ENCODE measurements at places on chromosomes 13 and 19. TPM values are rescaled to one million over a fixed set of nuclear protein-coding genes. Genes with fewer than 3 reads are reported as not detected.

NLRP5 gene
- total RNA-seq: not detected

GRCh38 chr19:33171916-33172359 lies 22.2 kb upstream of the LRP3 start:
- H3K27ac ChIP-seq: no peak overlapping the region
- H3K4me3 ChIP-seq: no peak overlapping the region
- H3K27me3 ChIP-seq: no peaks in the 10 kb centered on the region

GRCh38 chr13:103289681-103290080 lies 223.5 kb upstream of the SLC10A2 start:
- H3K4me1 ChIP-seq: no peaks in the 10 kb centered on the region
- no peaks in the 10 kb centered on the region for H3K36me3 ChIP-seq
- DNase-seq: no peak
- no peaks in the 10 kb centered on the region for H3K27me3 ChIP-seq

C13orf42 gene
- total RNA-seq: not detected

- H3K27ac ChIP-seq: peak overlapping the region; percentile 93
- no peaks in the 10 kb centered on the region for H3K27me3 ChIP-seq
- H3K36me3 ChIP-seq: no peaks in the 10 kb centered on the region
Measured at GRCh38 chr13:50078895-50079654, 63.8 kb downstream of the KCNRG start.

ZNF540 gene
- 2.4 TPM for total RNA-seq

GRCh38 chr13:20069956-20070355 lies 90.9 kb downstream of the GJA3 start:
- H3K36me3 ChIP-seq: no peaks in the 10 kb centered on the region
- no peaks in the 10 kb centered on the region for H3K27me3 ChIP-seq
- no peaks in the 10 kb centered on the region for H3K4me1 ChIP-seq
- H3K4me3 ChIP-seq: no peak overlapping the region

CFD gene
- total RNA-seq: 233 TPM

KLHL1 gene
- not detected for total RNA-seq

GRCh38 chr19:6056801-6057650 lies 53.3 kb downstream of the RFX2 start:
- DNase-seq: peak; percentile 87
- H3K36me3 ChIP-seq: no peaks in the 10 kb centered on the region
- peak overlapping the region; percentile 95 for H3K27ac ChIP-seq
- H3K27me3 ChIP-seq: no peaks in the 10 kb centered on the region
- no peak overlapping the region for H3K4me3 ChIP-seq

DNA sequence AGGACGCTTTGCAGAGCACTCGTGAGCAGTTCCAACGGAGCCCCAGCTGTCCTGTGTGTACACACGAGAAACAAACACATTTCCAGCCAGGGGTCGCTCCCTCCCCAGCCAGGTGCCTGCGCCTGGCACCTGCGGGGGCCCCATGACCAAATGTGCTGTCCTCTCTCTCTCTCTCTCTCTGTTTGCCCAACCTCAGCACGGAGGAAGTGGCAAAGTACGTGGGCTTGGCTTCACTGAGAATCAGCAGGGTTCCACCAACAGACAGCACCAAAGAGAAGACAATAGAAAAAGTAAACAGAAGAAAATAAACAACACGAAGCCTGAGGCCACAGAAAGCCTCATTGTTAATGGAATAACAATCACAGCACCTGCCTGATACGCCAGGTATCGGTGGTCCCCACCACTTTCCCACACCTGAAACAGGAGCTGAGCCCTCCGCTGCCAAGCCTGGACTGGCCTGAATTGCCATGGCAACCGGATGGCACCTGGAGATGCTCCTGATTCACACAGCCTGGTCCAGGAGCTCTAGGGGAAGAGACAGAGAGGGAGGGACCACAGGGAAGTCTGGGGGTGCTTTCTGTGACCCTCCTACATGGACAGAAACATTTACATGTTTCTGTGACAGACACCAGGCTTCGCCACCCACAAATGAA lies 103.9 kb upstream of the CACNA1A start:
- no peaks in the 10 kb centered on the region for H3K36me3 ChIP-seq
- H3K27ac ChIP-seq: no peak overlapping the region
- no peaks in the 10 kb centered on the region for H3K4me1 ChIP-seq
- DNase-seq: no peak
- no peak overlapping the region for H3K4me3 ChIP-seq
- no peaks in the 10 kb centered on the region for H3K27me3 ChIP-seq

GRCh38 chr13:30241532-30241931 lies 65.8 kb downstream of the KATNAL1 start:
- no peak overlapping the region for H3K27ac ChIP-seq
- H3K4me3 ChIP-seq: no peak overlapping the region
- no peak for DNase-seq

- no peak overlapping the region for H3K4me3 ChIP-seq
- no peak overlapping the region for H3K27ac ChIP-seq
- H3K27me3 ChIP-seq: no peaks in the 10 kb centered on the region
- no peaks in the 10 kb centered on the region for H3K36me3 ChIP-seq
- no peak for DNase-seq
Measured at GRCh38 chr19:8684001-8684902, 14.3 kb downstream of the ACTL9 start.

DNA sequence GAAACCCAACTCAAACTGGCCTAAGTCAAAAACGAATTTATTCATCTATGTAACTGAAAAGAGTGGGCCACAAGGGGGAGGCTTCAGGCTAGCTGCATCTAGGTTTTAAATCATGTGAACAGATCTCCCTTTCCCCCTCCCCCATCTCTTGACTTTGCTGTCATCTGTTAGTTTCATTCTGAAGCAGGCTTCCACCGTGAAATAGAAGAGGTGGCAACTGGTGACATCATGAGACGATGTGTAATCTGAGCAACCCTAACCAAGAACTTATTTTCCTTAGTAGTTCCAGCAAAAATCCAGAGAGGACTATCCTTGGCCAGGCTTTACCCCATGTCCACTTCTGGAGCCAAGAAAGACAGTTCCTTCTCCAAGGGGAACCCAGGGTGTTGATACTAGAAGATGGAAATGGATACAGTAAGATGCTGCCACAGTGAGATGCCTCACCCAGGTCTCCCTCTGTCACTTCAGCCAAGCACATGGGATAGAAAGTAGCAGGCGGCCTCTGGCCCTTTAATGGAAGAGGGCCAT lies 9.4 kb downstream of the SAMD4B start:
- no peak for DNase-seq
- peak overlapping the region; percentile 38 for H3K27ac ChIP-seq
- H3K4me1 ChIP-seq: no peaks in the 10 kb centered on the region
- no peak overlapping the region for H3K4me3 ChIP-seq
- no peaks in the 10 kb centered on the region for H3K27me3 ChIP-seq

LILRA2 gene
- total RNA-seq: 2.6 TPM

LRFN3 gene
- total RNA-seq: 15.6 TPM

DNA sequence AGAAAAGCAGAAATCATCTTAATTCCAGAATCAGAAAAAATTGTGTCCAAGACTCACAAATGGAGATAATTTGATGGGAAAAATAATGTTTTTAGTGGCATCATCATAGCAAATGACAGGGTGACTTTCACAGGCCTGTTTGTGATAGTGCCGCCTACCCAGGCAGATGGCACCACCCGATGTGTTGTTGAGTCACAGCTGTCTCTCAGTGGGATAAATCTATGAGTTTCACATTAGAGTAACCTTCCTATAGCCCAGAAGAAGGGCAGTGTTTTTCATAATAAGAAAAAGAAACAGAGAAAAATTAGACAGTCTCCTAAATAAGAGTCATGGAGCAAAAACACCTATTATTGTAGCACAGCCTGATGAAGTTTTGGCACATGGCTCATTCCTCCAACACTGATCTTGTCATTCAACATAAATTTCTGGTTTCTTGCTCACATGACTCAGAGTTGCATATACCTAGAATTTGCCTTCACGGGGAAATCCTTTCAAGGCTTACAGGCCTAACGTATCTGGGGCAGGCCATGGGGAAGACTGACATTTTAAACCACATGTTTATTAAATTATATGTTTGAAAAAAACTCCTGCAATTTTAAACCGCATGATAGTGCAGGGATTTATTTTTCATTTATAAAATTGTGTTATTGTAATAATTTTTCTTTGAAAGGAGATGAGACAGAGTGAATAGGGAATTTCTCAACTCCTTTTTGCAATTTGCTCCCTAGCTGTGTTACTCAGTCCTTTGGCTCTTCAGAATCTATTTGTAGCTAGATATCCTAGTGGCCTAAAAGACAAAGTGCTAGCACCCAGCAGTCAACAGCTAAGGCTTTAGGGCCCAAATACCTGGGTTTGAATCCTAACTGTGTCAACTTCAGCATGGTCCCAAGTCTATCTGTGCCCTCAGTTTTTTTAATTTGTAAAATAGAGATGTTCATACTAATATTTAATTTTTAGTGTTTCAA lies 393.7 kb downstream of the NDFIP2 start:
- DNase-seq: no peak
- no peak overlapping the region for H3K27ac ChIP-seq
- H3K36me3 ChIP-seq: no peaks in the 10 kb centered on the region
- no peaks in the 10 kb centered on the region for H3K27me3 ChIP-seq

- no peak for DNase-seq
- no peaks in the 10 kb centered on the region for H3K4me1 ChIP-seq
- H3K27ac ChIP-seq: no peak overlapping the region
Measured at GRCh38 chr13:89372193-89372592, 1701.0 kb downstream of the SLITRK5 start.

AP1M2 gene
- 16.7 TPM for total RNA-seq

- H3K27ac ChIP-seq: no peak overlapping the region
- H3K36me3 ChIP-seq: no peaks in the 10 kb centered on the region
- no peak for DNase-seq
- H3K27me3 ChIP-seq: no peaks in the 10 kb centered on the region
Measured at GRCh38 chr13:82571653-82572052, 1310.6 kb downstream of the SLITRK1 start.

ZNF563 gene
- total RNA-seq: 9.7 TPM

DNA sequence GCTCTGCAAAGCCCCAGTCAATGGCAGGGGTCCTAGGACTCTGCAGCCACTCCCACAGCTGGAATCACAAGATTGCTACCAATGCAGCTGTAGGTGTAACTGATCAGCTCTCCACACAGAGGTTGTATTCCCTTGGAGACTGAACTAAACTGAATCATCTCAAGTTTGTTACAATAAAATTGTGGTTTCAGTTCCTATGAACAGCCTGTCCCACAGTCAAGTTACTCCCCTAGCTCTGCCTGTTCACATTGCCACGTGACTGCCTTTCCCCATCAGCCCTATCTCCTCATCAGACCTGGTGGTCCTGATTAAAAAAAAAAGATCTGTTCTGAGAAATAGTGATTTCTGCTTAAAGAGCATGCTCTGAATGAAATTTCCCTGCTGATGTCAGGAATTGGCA lies 287.9 kb upstream of the NBEA start:
- H3K27ac ChIP-seq: no peak overlapping the region
- peaks cover 10% of the 10 kb centered on the region for H3K4me1 ChIP-seq
- H3K4me3 ChIP-seq: no peak overlapping the region
- no peaks in the 10 kb centered on the region for H3K36me3 ChIP-seq
- no peak for DNase-seq

DNA sequence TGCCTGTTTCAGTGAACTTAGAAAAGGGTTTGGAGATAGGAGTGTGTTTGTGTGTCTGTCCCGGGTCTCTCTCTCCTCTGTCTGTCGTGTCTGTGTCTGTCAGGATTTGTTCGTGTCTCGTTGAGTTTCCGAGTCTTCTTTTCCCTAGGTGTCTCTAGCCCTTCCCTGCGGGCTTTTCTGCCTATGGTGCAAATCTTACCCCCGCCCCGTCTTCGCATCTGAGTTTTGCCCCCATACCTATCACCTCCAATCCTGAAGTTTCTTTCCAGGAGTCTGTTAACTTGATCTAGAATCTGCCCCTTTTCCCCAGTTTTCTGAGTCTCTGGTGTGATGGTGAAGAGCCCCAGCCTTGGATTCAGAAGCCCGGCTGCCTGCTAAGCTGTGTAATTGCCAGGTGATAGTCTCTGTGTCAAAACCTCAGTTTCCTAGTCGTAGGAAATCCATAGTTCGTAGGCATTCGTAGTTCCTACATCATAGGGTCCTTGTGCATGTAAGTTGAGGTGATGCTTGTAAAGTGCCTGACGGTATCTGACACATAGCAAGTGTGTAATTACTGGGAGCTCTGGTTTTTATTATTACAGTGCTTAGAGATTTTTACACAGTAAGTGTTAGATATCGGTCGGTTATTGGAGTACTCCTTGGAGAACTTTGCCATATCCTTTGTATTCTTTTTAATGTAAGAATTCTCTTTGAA lies 782 bp downstream of the EPN1 start:
- no peaks in the 10 kb centered on the region for H3K27me3 ChIP-seq
- H3K36me3 ChIP-seq: no peaks in the 10 kb centered on the region
- H3K27ac ChIP-seq: peak overlapping the region; percentile 90
- H3K4me1 ChIP-seq: peaks cover 21% of the 10 kb centered on the region

ABHD13 gene
- 30.0 TPM for total RNA-seq

GRCh38 chr19:35562336-35562735 lies 1.1 kb downstream of the ATP4A start:
- peaks cover 15% of the 10 kb centered on the region for H3K27me3 ChIP-seq
- H3K4me1 ChIP-seq: peaks cover 3% of the 10 kb centered on the region
- no peak overlapping the region for H3K27ac ChIP-seq
- DNase-seq: no peak

DNA sequence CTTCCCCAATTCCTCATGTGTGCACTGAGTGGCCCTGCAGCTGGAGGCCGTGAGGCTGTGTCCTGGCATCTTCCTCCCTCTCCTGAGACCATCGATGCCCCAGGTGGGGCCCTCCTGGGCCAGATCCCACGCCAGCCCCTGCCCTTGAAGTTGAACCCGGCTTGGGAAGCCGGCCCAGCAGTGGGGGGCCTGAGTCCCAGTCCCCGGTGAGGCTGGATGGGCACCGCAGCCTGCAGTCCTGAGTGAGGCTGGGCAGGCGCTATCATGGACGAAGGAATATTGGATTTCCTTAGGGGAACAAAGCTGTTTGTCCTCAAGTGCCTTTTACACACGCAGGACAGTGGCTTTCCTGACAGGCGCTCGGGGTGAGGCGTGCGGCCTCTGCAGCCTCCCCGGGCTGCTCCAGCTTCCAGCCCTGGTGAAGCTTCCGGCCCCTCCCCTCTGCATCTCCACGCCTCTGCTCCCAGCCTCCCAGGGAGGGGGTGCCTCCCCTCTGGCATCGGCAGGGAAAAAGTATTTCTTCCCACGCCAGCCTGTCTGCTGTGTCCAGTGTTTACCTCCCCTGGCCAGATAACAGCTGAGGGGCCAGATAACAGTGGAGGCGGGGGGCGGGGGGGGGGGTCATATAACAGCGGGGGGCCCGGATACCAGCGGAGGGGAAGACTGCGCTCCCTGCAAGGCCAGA lies 159.5 kb downstream of the KDM4B start:
- H3K36me3 ChIP-seq: no peaks in the 10 kb centered on the region
- peak; percentile 65 for DNase-seq
- H3K27ac ChIP-seq: peak overlapping the region; percentile 53
- H3K4me1 ChIP-seq: peaks cover 9% of the 10 kb centered on the region
- H3K4me3 ChIP-seq: no peak overlapping the region

- H3K4me3 ChIP-seq: peak overlapping the region; percentile 42
- no peaks in the 10 kb centered on the region for H3K4me1 ChIP-seq
- peak; percentile 76 for DNase-seq
- H3K36me3 ChIP-seq: no peaks in the 10 kb centered on the region
- H3K27me3 ChIP-seq: no peaks in the 10 kb centered on the region
- peak overlapping the region; percentile 69 for H3K27ac ChIP-seq
Measured at GRCh38 chr19:12092065-12092867, 27.7 kb downstream of the ZNF844 start.

C19orf85 gene
- total RNA-seq: not detected

All from uterus (tissue), 4 donors.